ENCODE measurements at places on chromosomes 13 and 19.
A peak's percentile ranks its signal among the peaks of the same experiment; 100 is the strongest.

DNA sequence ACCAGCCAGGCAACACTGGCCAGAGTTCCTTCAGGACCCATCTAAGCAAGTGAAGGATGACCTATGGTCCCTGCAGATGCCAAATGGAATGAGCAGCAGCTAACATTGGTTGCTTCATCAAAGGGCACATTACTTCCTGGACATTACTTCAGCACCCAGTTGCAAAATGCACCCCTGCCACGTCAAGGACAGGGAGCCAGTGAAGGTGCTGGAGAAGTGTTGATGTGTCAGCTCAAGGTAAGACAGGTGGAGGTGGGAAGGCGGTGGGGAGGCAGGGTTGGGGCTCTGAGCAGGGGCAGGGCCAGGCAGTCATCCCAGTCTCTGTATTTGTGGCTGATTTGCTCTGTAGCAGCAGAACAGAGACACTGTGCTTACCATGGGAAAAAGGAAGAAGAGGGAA, 14.6 kb downstream of the CSNK1A1L start:
- no peak for DNase-seq

GRCh38 chr13:32267836-32268439, 47.2 kb downstream of the ZAR1L start:
- DNase-seq = no peak

- no peak for DNase-seq
Measured at GRCh38 chr13:25276748-25277147, 10.5 kb downstream of the MTMR6 start.

GRCh38 chr19:38830039-38830733, 1.4 kb downstream of the ECH1 start:
- no peak for DNase-seq

GRCh38 chr13:35378939-35379338, 97.5 kb downstream of the MAB21L1 start:
- DNase-seq = no peak

DNA sequence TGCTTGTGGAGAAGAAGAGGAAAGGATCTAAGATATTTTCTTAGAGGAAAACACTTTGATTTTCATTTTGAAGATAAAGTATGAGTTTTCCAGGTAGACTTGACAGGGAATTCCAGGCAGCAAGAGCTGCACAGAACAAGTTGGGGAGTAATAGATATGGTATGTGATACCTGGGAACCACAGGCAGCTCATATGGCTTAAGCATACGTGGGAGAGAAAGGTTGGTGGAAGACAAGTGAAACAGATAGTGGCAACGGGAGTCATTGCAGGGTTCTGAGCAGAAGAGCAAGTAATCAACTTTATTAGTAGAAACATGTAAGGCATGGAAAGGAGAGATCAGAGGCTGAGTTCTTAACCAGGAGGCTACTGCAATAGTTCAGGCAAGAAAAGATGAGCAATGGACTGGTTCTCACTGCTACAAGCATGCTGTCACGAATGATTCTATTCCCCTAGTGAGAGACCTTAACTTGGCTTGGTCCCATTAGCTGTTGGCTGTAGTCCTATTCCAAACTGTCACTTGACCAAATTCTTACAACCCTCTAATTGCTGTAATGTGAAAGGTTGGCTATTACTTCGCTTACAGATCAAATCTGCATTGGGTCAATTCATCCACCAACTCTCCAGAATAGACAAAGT, 217.9 kb downstream of the VWA8 start:
- no peak for DNase-seq

DNA sequence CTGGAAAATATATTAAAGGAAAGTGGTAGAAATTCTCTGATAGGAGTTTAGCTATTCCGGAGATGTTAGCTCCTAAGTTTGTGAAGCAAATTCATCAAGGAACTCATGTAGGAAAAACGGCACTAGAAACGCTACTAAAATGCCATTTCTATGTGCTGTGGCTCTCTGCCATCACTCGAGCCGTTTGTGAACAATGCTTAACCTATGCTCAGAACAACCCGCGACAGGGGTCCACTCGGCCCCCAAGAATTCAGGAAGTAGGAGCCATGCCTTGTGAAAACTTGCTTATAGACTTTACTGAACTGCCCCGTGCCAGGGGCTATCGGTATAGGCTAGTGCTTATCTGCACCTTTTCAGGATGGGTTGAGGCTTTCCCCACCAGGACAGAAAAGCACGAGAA, 14.2 kb upstream of the SLC15A1 start:
- no peak for DNase-seq

DNA sequence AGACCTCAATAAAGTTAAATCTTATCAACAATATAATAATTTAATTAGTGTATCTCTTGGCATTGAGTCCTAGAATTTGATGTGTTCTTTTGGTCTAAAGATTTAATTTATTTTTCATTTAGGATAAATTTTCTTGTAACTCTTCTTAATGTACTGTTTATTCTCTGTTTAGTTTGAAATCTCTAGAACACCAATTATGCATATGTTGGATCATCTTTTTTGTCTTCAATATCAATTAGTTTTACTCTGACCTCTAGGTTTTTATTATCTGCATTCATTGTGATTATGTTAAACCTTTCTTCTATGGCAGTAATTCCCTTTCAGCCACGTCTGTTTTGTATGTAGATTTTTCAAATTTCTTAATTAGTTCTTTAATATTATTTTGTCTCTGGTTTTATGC, 93.8 kb upstream of the ARHGEF7 start:
- no peak for DNase-seq

- DNase-seq = no peak
Measured at GRCh38 chr13:49112782-49113525, 107.2 kb upstream of the MLNR start.

DNA sequence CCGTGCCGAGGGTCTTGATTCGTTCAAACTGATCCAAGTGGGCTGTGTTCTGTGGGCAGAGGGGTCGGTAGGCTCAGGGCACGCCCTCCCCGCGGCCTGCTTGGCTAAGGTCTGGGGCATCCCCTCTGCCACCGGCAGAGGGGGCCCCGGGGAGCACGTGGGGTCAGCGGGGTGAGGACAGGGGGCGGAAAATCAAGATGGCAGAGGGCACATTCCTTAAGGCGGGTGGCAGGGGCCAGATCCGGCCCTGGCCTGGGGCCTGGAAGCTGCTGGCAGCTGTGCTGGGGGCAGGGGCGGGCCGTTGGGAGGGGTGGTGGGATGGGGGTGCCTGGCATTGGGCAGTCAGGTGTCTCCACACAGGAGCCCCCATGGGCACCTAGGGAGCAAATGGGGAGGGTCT, 10.7 kb downstream of the PRKACA start:
- no peak for DNase-seq

DNA sequence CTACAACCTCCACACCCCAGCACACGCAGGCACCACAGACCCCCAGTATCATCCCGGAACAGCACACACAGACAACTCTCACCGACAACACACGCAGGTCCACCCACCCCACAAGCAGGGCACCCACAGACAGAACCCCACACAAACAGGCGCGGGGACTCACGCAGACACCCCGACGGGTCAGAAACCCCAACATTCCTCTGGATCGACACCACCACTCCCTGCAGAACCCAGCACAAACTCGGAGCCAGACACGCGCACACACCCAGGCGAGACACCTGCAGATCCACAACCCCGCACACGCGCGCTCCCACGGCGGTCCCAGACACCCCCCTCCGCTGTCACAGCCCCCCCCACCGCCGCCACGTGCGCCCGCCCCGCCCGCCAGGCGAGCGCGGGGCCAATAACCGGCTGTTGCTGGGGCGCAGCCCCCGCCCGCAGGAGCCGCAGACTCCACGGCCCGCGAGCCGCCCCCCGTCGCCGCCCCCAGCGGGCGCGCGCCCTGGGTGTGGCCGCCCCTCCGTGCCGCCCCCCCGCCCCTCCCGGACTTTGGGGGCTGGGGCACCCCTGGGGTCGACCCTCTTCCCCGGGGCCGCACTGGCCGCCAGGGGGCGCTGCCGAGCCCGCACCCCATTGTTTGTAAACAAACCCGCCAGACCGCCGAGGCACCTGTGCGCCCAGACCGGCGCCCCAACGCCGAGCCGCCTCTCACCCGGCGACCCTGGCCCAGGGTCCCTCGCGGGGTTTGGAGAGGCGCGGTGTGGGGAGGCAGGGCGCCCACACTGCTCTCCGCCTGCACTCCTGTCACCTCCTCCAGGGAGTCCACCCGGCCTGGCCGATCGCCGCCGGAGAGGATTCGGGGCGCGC, 712 bp downstream of the BBC3 start:
- peak; percentile 75 for DNase-seq

GRCh38 chr13:30332456-30333143, 25.2 kb upstream of the KATNAL1 start:
- no peak for DNase-seq

GRCh38 chr19:40800997-40801377, 2.0 kb downstream of the EGLN2 start:
- DNase-seq = no peak

DNA sequence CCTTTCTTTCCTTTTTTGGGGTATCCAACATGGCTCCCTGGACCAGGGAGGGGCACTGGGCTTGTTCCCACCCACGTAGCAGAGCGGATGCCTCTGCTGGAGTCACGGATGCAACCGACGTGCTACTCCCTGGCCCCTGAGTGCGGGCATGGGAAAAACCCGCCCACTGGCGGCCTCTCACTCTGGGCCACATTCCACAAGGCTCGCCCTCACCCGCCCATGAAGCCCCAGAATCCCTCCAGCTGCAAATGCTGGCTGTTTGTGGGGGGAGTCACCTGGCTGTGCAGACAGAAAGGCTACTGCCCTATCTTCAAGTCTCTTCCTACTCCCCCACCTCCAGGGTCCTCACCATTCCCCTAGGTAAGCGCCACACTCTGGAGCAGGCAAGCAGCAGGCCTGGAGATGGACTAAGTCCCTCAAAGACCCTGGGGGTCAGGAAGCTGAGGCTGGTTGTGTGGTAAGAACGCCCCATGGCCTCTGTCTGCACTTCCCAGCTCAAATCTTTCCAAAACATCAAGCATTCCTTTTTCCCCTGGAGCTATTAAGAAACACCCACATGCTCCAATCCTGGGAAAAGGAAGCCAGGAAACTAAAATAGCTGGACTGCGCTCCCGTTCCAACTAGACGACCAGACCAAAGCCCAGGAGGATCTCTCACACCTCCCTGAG, 17.9 kb upstream of the EPHX3 start:
- DNase-seq = no peak

DNA sequence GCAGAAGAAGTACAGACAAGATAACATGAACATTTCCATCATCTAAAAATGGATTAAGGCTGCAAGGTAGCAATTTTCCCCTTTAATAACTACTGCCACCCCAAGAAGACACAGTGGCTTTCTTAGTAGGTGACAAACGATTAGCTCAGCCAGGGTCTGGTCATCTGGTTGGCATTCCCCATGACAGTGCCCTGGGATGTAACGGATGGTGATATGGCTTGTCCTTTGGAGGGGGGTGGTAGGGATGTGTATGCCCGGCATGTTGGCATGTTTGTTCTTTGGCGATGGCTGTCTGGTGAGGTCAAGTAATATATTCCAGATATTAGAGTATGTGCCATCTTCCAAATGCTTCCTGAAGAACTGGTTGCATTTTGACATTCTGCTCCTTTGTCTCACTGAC, 135.6 kb upstream of the ZNF536 start:
- no peak for DNase-seq

DNA sequence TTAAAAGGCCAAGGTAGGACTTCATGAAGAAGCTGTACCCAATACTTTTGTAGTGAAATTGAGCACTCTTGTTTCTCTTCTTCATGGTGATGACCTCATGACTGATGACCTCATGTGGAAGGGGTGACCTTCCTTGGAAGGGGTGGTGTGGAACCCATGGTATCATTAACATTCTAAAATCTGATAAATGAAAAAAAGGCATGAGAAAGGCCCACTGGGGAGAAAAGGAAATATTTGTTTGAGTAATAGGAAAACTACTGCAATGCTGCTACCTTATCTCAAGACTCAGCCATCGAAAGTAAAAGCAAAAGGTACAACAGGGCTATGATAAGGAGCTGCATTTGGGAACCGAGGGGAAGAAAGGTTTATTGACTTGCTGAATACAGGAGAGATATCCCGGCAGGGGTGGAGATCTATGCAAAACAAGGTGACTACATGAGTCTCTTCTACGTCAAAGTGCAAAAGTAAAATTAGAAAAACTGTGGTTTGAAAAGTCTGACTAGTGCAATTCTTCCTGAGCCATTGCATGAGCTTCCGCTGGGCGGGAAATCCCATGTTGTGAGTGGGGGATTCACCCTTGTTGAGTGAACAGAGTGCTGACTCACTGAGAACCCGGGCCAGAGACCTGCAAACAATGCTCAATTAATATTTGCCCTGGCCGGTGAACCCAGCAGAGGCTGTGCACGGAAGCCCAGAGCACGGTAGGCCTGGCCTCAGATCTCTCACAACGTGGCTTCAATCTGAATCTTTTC, 138.9 kb upstream of the RFC3 start:
- no peak for DNase-seq

DNA sequence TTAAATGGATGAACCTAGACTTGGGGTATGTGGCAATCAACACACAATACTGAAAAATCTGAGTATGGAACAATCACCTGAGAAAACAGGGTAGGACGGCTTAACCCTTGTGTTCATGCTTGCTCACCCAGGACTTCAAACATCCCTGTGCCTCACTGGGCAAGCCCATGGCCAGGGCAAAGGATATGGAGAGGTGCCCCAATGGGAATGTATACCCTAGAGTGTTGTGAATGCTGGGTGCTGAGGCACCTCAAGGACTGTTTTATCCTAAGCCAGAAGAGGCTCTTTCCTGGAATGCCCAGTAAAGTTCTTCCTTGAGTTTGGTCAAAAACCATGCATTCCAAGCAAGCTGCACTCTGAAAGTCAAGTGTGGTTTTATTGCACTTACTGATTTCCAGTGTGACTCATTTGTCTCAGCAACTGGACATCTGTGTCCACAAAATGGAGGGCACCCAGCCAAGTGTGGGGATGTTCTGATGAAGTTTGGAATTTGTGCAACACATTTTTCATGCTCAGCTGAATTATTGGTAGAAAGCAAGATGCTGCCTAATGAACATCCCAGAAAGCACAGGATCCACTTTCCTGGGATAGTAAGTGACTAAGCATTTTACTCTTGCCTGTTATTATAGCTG, 531.3 kb downstream of the RFC3 start:
- no peak for DNase-seq

All from KBM-7 (cell line).